ENCODE measurements at places on chromosomes 6 and 20.

GRCh38 chr6:129163551-129163950 is 280.6 kb downstream of the LAMA2 start:
- no peak for DNase-seq

GRCh38 chr20:56748476-56749377 is 119.6 kb downstream of the TFAP2C start:
- DNase-seq: no peak

GRCh38 chr20:20778676-20779075 is 66.2 kb upstream of the RALGAPA2 start:
- no peak for DNase-seq

DNA sequence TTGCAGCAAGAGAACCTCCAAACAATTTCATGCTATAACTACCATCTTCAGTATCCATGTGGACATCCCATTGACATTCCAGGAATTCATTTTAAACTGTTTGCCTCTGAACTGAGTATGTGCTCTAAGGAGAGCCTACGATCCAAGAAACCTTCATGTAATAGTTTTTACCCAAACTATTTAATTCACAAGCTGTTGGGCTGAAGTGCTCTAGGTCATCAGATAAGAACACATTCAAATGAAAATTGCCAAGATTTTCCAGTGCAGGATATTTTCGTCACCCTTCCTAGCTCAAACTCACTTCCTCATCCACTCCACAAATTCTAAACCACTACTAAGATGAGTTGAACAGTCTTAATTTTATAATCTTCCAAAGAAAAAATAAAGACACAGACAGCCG is 12.8 kb downstream of the RSPO3 start:
- no peak for DNase-seq

GRCh38 chr6:144305985-144306384 is 20.9 kb downstream of the UTRN start:
- peak; percentile 42 for DNase-seq

DNA sequence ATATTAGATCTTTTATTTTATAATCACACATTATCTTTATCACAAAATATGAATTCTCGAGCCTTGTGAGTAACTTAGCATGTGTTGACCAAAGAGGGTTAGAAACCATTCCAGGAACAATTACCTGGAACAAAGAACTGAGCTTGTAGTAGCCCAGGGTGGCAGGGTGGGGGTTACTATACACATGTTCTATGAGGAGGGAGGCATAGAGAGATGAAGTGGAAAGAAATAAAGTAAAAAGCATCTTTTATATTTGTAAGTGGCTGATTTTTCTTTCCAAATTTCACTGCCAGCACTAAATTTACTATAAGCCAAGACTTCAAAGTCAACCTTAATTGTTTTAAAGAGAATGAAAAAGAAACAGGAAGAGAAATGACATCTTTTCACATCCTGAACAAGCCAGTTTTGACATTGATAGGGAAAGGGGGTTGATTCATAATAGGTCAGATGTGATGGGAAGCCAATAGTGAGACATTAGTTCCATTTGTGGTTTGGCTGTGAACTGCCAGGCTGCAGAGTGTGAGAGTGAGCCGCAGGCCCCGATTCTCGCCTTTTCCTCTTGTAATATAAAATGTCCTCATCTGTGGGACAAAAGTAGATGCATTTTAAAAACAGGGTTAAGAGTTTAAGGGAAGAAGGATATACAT is 52.7 kb upstream of the MYB start:
- DNase-seq: no peak

GRCh38 chr6:159109391-159109790 is 59.8 kb upstream of the FNDC1 start:
- no peak for DNase-seq

GRCh38 chr6:111646942-111647341 is 41.3 kb upstream of the TRAF3IP2 start:
- no peak for DNase-seq

- no peak for DNase-seq
Observed at GRCh38 chr20:13432126-13432525, 206.6 kb downstream of the TASP1 start.

DNA sequence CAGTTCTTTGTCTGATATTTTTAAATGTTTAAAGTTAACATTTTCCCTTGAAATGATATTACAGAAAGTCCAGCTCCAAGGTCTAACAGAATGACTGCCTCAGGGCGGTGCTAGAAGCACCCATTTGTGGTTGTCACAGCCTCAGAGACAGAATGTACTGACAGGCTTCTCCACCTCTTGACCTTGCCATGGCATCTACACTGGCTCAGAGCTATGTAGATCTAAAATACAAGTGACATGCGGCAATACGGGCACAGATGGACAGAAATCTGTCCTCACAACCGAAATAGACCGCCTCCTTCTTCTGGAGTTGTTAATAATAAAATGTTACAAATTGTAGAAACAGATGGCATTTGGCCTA is 167.2 kb upstream of the THEMIS start:
- DNase-seq: no peak

GRCh38 chr6:88004707-88005106 is 42.9 kb upstream of the SPACA1 start:
- no peak for DNase-seq

- no peak for DNase-seq
Observed at GRCh38 chr20:37383229-37383989, 37.5 kb downstream of the SRC start.

DNA sequence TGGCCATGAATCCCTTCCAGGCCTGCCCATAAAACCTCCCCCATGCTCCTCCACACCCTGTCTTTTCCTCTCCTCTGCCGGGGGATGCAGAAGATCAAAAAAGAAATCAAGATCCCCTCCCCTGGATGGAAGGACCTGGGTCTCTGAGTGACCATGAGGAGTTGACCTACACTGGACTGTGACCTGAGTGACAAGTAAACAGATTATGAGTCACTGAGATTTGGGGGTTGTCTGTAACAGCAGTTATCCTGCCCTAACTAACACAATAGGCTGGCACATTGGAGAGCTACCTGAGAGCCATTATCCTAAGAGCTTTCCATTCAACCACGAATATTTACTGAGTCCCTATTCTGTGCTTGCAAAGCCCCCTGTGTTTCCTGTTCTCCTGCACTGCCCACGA is 28.4 kb upstream of the SIRPA start:
- DNase-seq: no peak

- DNase-seq: no peak
Observed at GRCh38 chr6:27287751-27288135, 24.3 kb downstream of the POM121L2 start.

DNA sequence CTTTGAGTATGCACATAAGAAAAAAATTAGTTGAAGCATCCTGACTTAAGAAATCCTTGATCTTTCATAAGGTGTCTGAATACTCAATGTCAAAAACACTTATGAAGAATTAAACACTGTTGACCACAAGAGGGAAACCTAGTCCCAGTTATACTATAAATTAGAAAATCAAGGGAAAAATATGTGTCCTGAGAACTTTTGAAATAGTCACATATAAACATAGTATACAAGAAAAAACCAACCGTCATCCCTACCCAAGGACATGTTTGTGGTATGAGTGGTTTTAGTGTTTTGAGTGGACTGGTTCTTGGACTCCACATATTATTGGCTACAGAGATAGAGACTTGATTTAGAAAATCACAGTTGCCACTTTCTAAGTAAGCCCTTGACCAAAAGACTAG is 7.6 kb upstream of the HLA-DRA start:
- no peak for DNase-seq

- DNase-seq: no peak
Observed at GRCh38 chr6:121959501-121959900, 440.0 kb upstream of the HSF2 start.

GRCh38 chr6:165774903-165775601 is 112.0 kb upstream of the PDE10A start:
- no peak for DNase-seq

DNA sequence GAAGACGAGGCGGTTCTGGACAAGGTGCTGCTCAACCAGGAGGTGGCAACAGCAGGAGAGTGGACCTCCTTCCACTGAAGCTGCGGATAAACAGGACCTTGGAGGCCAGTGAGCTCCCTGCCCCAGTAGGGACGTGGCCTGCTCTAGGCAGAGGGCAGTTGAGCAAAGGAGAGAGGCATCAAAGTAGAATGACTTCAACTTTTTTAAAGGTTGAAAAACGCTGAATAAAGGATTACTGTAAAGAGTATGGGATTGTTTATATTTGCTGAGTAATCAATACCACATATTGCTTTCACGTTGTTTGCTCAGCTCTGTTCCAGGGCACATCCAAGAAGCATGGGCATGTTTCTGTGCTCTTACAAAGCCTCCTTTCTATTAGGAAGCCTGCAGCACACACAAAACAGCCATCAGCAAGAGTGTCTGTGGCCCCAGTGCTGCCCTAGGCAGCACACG is 48.1 kb downstream of the ERMARD start:
- no peak for DNase-seq

DNA sequence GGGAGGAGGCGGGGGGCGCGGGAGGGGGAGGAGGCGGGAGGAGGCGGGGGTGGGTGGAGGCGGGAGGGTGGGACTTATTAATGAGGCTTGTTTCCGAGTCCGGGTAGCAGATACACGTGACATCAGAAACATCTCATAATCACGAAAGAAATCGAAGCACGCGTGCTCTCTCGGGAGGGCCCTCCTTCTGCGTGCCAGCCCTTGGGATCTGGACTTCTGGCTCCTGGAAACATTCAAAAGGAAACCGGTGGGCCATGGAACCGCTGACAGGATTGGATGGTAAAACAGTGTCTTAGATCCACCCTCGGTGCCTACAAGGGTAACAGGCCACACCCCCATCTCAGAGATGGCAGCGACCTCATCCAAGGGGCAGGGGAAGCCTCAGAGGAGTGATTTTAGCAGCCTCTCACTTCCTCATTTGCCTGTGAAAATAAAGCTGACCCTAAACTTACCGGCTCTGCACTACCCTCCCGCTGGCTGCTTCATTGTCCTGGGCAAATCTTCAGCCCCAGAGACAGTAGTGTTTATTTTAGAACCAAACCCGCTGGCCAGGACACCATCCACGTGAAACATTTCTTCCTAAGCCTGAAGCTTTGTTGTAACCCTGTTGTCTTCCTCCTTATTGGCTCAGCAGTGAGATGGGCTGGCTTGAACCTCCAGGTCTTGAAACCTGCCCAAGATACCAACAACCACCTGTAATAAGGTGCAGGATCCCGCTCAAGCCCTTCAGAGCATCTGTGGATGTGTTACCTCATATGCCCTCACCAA is 97.5 kb downstream of the PSMG4 start:
- peak; percentile 73 for DNase-seq

DNA sequence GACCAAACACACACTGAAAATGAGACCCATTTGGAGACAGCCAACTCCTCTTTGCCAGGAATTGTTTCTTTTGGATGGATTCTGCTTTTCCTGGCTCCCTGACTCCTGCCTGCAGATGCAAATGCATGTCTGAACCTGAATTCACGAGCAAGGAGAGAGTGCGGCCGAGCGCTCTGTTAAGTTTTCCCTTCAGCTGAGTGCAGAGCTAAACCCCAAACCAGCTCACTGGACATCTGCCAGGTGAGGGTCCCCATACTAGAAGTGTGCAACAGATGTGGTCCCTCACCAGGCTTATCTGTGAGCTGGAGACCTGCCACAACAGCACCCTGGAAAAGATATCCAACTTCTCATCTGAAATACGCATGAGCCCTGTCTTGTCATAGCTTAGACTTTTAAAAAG is 59.0 kb downstream of the CD164 start:
- DNase-seq: no peak

GRCh38 chr6:165600606-165601005 is 62.4 kb downstream of the PDE10A start:
- no peak for DNase-seq

DNA sequence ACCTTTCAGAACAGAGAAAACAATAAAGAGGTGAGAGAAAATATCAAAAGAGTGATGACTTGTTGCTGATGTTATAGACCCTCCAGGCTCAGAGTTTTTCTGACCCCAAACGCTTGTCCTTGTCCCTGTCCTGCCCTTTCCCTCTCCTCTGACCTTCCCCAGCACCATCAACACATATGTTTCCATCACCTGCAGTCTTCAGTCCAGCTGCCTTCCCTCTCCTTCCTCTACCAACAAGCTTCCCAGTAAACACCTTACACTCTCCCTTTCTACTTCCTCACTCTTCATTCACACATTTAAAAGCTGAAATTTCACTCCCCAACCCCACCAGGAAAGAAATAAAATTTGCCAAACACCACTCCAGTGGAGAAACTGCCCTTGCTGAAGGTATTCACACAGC is 25.4 kb upstream of the AFDN start:
- no peak for DNase-seq

GRCh38 chr20:54366669-54367344 is 108.6 kb upstream of the DOK5 start:
- no peak for DNase-seq

DNA sequence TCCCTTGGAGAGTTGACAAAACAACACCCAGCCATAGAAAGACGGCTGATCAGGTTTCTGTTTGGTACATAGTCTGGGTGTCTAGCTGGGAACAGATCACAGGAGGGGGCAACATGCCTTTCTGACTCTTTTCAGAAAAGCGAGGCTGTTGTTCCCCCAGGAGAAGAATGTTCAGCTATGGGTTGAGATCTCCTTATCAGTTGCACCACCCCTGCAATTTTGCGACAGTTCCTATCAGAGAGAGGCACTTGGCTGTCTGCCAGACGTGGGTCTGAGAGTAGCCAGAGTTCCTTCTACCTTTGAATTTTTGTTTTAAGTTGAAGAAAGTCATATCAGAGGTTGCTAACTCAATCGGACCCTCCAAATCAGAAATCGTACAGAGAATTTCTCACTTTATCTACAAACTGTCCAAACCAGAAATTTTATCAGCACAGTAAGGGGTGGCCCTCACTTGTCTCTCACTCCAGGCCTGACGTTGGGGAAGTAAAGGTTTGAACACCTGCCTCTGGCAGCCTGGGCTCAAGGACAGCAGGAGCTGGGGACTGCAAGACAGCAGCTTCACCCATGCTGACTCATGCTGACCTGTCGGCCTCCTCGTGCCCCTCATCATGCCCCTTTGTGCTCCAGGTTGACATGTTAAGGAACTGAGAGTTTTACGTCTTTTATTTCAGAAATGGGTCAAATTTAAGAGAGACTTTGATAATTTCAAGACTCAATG is 42.3 kb downstream of the TMC2 start:
- DNase-seq: no peak

DNA sequence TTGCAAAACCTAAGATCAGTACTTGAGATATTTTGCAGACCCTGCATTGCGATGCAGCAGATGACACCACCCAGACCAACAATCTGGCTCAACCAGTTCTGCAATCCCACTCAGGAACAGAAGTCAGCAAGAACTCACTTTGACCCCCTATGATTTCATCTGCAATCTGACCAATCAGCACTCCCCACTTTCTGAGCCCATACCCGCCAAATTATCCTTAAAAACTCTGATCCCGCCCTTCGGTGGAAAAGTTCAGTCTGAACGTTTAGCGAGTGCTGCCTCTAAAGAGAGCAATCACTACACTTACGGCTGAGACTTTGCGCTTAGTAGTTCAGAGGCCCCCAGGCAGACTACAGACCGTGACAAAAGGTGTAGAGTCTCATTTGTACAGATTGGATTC is 17.3 kb upstream of the KIAA1586 start:
- DNase-seq: no peak

Data from bone marrow (tissue), 2 donors.